ENCODE measurements at places on chromosomes 2 and 18.

DNA sequence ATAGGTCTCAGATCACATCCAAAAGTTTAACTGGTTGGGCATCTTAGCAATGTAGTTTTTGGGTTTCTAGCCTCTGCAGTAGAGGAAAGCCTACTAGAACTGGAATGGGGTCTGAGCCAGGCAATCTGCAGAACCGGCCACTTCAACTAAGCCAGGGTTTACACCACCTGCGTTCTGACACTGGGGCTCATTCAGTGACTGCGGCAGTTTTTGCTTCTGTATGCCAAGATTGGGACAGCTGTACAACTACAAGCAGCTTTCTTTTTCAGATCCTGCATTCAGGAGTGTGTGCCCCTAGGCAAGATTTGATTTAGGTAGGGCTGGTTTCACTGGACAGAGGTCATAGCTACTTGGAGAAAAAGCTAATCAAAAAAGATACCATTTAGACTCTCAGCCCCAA, 43.7 kb upstream of the IGFBP5 start:
- no peak for DNase-seq

DNA sequence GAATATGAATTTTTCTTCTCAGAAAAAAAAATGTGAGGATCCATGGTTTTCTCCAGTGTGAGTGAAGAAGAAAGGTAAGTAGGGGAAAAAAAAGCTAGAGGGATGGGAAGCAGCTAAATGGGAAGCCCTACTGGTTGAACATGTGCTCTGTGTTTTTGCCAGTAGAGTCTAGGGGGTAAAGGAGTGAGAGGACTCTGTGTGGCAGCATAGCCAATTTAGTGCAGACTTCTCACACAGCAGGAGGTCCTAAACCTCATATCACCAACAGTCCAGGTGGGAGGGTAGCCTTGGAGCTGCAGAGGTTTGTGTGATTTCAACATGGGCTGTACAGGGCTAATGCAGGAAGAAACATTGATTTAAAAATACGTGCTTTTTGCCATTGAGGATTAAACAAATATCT, 334.5 kb upstream of the SPHKAP start:
- DNase-seq: no peak

DNA sequence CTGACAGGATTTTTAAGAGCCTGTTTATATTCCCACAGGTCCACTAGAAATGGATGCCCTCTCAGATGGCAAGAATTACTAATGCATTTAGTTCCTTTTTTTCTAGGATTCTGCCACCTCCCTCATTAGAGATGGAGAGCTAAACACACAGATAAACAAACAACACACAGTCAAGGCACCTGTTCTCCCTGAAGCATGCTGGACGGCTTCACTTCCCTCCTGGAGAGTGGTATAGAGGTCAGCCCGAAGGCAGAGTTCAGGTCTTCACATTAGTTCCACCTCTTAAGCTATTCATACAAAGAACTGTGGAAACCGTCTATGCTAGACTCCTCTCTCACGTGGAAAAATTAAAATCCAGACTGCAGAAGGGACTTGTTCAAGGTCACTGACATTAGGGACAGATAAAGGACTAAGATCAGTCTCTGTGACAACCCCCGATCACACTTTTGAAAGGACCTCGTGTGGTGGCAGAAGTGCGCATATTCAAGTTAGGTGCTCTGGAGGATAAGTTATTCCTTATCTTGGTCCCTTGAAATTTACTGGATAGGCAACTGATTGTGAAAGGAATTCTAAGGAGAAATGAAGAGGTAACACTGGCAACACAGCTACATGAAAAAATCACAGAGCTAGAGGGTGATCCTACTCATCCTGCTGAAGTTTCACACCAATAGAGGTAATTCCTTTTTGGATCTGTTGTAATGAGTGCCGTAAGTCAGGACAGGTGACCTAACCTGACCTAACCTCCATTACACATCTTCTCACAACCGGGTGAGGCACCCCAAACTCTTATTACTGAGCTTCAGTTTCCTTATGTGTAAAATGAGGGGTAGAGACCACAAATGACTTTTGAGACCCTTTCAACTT, 75.1 kb downstream of the SPRED2 start:
- no peak for DNase-seq

DNA sequence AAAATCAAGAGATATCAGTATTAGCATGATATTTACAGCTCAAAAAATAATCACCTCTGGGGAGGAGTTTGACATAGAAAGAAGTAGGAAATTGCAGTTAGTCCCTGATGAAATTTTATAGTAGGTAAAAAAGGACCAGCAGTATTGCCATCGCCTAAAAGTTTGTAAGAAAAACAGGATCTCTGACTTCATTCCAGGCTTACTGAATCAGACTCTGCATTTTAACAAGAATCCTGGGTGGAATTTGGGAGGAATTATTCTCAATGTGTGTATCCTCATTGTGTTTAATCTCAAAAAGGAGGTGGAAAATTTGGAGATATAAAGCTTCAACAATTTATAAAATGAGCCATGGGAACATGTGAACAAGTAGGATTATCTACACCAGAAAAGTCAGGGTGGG, 31.2 kb upstream of the STAT1 start:
- peak; percentile 75 for DNase-seq

DNA sequence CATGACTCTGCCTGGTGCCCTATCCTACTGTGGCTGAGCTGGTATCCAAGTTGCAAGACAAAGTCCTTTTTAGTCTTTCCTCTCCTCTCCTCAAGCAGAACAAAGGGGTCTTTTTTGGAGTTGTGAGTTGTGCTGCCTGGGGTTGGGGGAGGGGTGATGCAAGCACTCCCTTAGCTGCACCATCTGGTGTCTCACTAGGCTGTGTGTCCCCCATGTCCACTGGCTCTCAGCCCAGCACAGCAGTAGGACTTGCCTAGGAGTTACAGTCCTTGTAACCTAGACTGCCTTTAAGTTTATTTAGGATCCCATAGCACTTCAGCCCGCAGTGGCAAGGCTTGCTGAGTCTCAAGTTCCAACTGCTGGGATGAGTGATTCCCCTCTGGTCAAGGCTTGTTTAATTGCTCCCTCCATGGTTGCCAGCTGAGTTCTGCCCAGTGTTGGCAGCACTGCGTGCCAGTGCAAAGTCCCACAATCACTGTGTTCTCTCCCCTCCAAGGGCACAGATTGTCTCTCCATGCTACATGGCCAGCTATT, 13.2 kb upstream of the ILKAP start:
- no peak for DNase-seq

DNA sequence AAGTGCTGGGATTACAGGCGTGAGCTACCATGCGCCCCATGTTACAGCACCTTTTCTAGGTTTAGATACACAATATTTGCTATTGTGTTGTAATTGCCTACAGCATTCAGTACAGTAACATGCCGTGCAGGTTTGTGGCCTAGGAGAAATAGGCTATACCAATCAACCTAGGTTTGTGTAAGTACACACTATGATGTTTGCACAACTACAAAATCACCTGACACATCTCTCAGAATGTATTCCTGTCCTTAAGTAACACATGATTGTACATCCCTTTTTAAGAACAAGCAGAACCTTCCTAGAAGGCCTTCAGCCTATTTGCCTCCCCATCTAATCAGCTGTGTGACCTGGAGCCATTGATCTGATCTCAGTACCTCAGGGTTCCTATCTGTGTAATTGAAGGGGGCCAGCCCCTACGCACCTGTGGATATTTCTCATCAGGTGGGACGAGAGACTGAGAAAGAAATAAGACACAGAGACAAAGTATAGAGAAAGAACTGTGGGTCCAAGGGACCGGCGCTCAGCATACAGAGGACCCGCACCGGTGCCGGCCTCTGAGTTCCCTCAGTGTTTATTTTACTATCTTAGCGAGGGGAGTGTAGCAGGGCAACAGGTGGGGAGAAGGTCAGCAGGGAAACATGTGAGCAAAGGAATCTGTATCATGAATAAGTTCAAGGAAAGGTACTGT, 18.7 kb upstream of the TMBIM1 start:
- DNase-seq: no peak

GRCh38 chr2:38750011-38750890, 910 bp downstream of the SRSF7 start:
- peak; percentile 46 for DNase-seq
